ENCODE measurements at places on chromosomes 7 and 10.

DNA sequence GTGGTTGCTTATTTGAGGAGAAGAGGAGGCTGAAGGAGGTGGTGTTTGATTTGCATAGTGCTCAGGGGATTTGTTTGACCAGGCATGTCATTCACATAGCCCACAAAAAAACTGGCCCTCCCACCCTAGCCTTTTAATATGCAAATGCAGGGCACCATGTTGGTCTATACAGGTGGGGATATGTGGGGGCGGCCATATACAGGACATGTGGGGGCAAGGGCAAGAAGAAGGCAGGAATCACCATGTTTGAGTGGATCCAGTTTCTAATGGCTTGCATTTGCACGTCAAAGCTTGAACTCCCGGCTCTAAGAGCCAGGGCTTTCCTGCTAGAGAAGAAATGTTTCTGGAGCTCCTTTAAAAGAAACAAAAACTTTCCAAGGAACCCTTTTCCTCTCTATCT lies 541.0 kb downstream of the ZWINT start:
- DNase-seq: no peak

DNA sequence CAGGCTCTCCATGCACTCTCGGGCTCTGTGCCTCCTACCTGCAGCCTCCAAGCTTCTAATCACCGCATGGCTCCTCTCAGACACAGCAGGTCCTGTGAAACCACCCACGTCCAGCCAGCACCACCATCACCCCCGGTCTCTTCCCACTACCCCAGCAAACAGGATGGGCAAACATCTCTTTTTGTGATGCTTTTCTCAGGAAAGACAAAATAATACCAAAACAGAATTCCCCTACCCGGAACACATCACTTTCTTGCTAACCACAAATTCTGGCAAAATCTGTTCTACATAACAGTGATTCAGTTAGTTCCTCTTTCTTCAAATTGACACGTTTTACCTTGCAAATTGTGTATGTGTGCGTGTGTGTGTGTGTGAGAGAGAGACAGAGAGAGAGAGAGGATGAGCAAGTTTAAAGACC lies 6.5 kb downstream of the SNX8 start:
- no peak for DNase-seq

DNA sequence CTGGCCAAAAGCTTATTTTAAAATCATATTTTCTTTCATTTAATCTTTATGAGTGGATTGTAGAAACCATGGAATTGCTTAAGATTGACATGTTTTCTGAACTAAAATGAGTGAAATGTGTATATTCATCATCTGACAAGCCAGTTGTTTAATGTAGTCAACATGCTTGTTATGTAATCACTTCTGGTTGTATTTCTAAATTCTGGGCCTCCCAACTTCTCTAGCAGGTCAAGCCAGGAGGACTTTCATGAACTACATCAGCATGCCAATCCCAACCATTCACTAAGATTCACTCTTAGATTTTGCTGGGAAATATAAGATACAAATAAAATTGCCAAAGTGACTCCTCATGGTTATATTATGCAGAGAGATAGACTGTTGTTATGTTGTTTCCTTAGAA lies 21.1 kb upstream of the MAP3K8 start:
- DNase-seq: no peak

DNA sequence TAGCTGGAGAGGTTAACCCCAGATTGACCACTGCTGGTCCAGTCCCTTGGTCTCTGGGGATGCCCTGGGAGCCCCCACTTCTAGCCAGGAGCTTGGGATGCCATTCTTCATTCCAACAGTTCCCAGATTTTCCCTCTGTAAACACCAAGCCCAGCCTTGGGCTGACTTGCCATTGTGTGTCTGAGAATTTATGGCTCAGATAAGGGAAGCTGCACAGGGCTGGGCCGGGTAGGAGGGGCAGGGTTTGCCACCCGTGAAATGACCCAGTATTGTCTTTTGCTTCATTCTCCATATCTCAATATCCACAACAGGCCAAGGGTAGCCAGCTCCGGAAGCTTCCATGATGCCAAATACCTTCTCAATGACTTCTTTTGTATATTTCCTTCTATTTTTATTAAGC lies 32.1 kb downstream of the AFAP1L2 start:
- no peak for DNase-seq

- peak; percentile 94 for DNase-seq
Measured at GRCh38 chr7:38169847-38170246, 8.2 kb upstream of the STARD3NL start.

DNA sequence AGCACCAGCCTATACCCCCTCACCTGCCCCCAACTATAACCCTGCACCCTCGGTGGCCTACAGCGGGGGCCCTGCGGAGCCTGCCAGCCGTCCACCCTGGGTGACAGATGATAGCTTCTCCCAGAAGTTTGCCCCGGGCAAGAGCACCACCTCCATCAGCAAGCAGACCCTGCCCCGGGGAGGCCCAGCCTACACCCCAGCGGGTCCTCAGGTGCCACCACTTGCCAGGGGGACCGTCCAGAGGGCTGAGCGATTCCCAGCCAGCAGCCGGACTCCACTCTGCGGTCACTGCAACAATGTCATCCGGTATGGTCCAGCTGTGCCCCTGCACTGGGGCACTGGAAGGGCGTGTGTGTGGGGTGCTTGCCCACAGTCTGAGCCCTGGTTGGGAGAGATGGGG lies 40.0 kb upstream of the BMPR1A start:
- no peak for DNase-seq
